NCI-H2081 (cell line): ENCODE measurements at places on chromosomes 3 and 15.

DNA sequence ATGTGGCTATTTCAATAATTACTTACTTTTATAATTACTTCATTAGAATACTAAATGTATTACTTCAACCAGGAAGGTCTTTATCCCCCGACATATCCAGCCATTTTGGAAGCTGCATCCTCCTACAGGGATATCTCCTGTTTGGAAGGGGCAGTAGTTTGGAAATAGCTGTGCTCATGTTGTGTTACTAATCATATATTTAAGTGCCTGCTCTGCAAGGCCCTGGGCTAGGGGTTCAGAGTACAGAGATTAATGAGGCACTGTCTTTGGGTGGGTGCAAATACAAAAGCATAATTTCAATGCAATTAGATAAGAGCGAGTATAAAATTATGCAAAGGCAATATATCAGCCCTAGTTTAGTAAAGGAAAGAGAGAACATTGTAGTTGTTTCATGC, 146.3 kb upstream of the RARB start:
- no peak for DNase-seq

GRCh38 chr3:8283193-8283592, 218.4 kb upstream of the LMCD1 start:
- no peak for DNase-seq

GRCh38 chr15:67076147-67076843, 10.9 kb downstream of the SMAD3 start:
- no peak for DNase-seq

GRCh38 chr3:166837535-166837934, 542.6 kb downstream of the ZBBX start:
- peak; percentile 39 for DNase-seq

GRCh38 chr15:51647128-51647562, 24.6 kb upstream of the DMXL2 start:
- peak; percentile 49 for DNase-seq

GRCh38 chr15:51237816-51238215, 100.6 kb downstream of the CYP19A1 start:
- no peak for DNase-seq

DNA sequence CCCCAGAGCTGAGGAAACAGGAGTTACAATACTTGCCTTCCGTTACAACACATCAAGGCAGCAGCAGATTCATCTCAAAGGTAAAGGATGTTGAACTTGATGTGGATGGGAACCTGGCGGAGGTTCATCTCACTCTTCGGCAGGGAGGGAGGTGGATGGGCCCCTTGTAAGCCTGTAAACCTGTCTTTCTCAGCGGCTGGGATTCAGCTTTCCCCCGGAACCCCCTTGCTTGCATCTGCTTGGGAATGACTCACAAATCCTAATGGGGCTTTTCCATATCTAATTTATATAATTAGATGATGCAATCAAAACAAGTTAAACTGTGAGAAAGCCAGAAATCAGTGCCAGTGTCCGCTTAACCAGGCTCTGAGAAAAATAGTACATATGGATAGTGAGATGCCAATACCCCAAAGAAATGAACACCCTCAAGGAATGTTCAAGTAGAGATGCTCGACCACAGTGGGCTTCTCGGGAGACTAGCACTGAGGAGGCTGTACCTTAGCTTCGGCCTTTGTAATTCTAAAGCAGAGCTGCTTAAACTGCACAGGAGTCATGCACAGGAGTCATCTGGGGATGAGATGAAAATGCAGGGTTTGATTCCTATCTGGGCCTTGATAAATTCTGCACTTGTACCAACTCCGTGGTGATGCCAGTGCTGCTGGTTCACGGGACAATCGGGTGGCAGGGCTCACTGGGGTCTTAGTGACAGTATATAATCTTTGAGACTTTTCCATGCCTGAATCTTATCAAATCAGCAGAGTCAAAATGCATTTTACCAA, 2.2 kb upstream of the FAM240A start:
- no peak for DNase-seq

GRCh38 chr3:128426128-128426921, 40.4 kb downstream of the DNAJB8 start:
- no peak for DNase-seq

- no peak for DNase-seq
Measured at GRCh38 chr15:38238311-38238710, 14.3 kb upstream of the SPRED1 start.

- no peak for DNase-seq
Measured at GRCh38 chr3:185103359-185104127, 49.3 kb downstream of the C3orf70 start.

- DNase-seq: no peak
Measured at GRCh38 chr3:47377186-47377585, 3.6 kb upstream of the PTPN23 start.

DNA sequence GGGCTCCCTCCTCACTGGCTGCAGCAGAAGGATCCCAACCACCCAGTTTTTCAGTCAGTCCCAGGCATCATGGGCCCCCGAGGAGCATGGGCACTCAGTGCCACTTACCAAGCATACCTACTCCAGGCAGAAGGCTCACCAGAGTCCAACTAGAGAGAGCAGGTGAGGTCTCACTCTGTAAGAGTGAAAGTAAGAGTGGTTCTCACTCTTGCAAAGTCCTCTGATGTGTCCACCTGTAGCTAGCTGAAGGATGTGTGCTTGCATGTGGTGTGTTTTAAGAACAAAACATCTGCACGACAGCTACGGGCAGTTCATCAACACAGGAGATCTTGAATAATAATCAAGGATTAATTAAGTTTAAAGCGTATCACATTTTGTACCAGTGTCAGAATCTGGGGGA, 49.7 kb downstream of the CCK start:
- no peak for DNase-seq

- no peak for DNase-seq
Measured at GRCh38 chr15:69814932-69815331, 282.8 kb downstream of the TLE3 start.

- no peak for DNase-seq
Measured at GRCh38 chr3:44179246-44179645, 62.4 kb upstream of the TOPAZ1 start.

- no peak for DNase-seq
Measured at GRCh38 chr3:156963096-156963495, 136.9 kb downstream of the LEKR1 start.

GRCh38 chr15:52805351-52806283, 15.5 kb upstream of the ONECUT1 start:
- DNase-seq: no peak

DNA sequence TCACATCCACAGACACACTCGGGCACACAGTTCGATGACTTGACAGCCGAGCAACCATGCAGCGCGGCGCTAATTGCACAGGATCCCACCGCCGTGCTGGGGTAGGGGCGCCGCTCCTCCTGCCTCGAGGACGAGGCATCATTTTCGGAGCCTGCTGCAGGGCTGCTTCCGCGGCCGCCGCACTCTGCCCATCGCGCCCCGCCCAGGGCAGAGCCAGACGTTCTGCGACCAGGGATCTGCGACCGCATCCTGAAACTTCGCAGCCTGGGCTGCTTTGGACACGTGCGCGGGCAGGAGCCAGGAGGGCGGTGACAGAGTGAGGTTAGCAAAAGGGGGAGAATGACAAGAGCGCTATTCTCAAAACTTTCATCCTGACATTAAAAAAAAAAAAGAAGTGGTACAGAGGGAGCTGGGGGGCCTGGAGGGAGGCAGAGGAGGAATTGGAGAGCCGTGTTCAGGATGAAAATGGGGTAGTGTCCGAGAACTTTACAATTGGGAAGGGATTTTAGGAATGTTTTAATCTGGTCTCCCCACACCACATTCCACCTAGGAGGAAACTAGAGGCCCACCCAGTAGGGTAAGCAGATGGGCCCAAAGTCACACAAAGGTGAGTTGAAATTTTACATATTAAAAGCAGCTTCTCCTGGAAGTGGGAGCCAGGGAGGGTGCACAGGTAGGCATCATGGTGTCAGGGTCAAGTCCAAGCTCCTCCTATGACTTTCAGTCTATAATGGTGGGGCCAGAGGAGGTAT, 15.9 kb downstream of the IGDCC3 start:
- DNase-seq: no peak

DNA sequence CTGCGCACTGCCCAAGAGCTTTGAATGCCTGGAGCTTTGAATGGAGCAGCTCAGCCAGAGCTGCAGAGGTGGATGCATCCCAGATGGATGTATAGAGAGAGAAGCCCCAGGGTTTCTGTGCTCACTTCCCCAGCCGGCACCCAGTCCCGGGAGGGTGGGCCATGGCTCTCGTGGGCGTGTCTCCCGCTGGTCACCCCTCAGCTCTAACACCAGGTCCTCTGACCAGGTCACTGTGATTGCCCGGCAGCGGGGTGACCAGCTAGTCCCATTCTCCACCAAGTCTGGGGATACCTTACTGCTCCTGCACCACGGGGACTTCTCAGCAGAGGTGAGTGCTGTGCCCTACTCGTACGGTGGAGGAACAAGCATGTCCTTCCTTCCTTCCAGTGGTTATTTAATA, 10.7 kb downstream of the TMEM43 start:
- DNase-seq: no peak

GRCh38 chr15:75673426-75674235, 25.9 kb downstream of the SNX33 start:
- no peak for DNase-seq

- DNase-seq: no peak
Measured at GRCh38 chr15:29770796-29771195, 51.5 kb downstream of the TJP1 start.

GRCh38 chr3:169662132-169662842, 1.2 kb downstream of the MECOM start:
- peak; percentile 94 for DNase-seq

GRCh38 chr3:177622520-177622919, 425.2 kb upstream of the TBL1XR1 start:
- no peak for DNase-seq

DNA sequence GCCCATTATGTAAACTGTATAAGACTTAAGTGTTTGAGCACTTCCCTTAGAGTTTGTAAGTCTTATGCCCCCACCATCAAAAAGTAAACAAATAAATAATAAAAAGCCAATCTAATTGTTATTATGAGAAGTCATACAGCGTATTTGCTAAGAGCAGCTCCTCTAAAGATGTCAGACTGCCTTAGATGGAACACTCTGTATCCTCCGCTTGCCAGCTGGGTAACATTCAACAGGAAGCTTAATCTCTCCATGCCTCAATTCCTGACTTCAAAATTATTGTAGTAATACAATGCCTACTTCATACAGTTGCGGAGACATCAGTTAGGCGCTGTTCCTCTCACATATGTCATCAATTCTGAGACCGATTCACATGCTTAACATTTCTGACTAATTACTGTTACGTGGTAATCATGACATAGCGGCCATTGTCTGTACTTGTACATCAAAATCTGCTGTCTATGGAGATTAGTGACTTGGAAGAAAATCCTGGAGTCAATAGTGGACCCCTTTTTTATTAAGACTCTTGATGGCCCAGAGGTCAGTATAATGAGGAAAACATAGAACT, 417.7 kb downstream of the LPP start:
- no peak for DNase-seq

GRCh38 chr15:38257676-38258075, 5.0 kb downstream of the SPRED1 start:
- DNase-seq: no peak

- no peak for DNase-seq
Measured at GRCh38 chr15:58686286-58686685, 63.2 kb downstream of the ADAM10 start.

- no peak for DNase-seq
Measured at GRCh38 chr3:140571836-140572235, 106.0 kb upstream of the TRIM42 start.

DNA sequence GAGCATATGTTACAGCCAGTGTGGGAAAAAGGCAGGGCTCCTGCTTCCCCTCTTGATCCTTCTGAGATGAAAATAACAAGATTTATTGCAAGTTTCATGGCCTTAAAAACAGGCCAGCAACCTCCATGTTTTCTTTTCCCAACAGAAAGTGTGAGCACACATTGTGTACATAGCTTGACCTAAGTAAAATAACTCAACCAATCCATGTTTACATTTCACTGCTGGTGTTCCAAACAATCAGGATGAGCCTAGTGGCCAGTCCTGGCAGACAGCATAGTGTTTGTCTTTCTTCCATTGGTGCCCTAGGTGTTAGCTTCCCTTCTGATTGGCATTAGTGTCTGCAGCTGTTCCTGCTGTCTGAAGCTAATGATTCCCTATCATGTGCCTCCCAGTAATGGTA, 847.7 kb downstream of the EPHA3 start:
- DNase-seq: no peak

DNA sequence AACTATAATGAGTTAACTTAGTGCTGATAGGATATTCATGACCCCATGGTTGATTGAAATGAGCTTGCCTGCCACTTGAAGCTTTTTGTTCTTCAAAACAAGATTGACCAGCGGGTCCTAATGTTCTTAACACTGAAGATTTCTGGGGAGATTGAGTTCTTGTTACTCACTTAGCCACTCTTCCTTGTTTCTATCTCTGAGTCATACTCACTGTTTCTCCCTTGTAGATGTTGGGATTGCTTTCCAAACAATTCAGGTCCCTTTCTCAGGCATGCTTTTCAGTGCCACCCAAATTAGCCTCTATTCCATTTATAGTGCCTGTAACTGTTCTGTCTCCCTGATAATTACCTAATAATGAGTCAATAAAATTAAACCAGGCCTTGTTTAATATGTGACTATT, 517.0 kb downstream of the SQOR start:
- DNase-seq: no peak

DNA sequence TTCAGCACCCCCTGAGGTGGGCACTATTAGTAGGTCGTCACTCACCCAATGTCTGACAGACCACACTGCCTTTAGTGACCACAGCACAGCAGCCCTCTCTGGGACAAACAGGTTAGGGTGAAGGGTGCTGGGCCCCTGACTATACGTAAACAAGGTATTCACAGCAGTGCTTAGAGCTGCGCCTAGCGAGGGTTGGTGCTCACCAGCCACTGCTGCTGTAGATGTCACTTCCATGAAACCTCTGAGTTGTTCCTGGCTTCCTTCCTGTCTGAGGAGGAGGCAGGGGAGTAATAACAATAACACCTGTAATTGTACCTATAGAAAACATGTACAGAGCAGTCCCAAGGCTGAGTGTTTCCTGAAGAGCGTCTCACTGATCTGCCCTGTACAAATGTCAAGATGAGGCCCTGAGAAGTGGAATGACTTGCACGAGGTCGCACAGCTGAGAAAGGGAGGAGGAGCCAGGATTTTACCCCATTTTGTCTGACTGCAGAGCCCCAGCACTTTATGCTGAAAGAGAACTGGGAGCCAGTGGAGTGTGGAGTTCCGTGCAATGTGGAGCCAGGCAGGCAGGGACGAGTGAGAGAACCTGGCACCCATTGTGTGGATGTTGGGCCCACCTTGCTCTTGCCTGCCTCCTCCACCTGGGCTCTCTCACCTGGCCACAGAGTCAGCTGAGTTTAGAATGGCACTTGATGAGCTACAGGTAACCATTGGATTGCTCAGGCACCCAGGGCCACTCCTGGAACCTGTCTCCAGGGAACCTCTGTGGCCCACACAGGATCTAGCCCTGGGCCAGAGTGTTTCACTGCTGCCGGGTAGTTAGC, 93.8 kb downstream of the DNAJB8 start:
- DNase-seq: no peak
